Activated T-cell treated with anti-CD3 and anti-CD28 coated beads, Interleukin-2, amount 50 U/mL, for 1 hour (primary cell): ENCODE measurements at places on chromosomes 2 and 18.

DNA sequence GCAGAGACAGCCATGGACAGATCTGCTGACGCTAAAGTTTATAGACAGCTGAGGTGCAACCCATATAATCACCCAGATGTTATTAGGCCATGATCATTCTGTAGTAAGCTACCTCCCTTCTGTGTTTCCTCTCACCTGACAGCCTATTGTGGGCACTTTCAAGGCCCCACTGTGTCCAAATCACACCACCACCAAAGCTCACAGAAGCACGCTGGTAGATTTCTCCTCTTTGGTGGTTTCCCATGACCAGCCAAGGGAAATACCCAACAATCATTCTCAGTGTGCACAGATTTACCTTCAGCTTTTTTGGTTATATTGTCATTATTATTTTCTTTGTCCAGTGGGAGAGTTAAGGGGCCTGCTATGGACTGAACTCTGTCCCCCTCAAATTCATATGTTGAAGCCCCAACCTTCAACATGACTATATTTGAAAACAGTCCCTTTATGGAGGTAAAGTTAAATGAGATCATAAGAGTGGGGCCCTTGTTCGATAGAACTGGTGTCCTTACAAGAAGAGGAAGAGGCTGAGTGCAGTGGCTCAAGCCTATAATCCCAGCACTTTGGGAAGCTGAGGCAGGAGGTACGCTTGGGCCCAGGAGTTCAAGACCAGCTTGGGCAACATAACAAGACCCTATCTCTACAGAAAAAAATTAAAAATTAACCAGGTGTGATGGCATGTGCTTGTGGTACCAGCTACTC, 74.0 kb upstream of the MSH6 start:
- no peak for DNase-seq

DNA sequence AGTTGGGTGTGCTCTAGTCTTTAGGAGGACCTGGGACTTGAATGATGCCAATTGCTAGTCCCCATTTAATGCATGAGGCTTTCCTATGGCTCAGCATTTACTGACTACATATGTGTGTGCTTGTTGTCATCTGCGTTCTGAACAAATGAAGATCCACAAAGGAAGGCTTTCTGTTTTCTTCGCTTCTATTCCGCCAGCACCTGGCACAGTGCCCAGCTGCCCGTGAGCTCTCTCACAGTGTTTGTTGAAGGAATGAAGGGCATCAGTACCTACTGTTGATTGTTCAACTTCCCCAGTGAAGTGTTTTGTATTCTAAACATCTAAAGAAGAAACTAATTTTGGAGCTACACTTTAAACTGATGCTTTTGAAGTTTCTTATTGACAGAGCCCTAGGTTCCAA, 122.4 kb upstream of the LINC00305 start:
- no peak for DNase-seq

DNA sequence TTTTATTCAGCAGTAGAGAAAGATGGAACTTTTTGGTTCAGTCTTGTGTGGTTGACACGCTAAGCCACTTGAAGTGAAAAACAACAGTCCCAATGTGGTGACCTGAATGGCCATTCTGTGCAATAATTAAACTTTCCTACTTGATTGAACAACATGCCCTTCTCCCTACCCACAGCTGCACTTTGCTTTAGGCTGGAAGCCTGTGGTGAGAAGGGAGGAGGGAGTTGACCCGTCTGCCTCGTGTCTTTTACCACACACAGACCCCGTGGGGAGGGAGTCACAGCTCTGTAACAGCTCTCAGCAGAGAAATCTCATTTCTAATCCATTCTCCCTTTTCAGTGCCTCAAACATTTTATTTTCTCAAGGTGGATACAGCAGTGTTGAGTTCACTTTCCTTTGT, 138.2 kb upstream of the PKDCC start:
- DNase-seq: no peak

DNA sequence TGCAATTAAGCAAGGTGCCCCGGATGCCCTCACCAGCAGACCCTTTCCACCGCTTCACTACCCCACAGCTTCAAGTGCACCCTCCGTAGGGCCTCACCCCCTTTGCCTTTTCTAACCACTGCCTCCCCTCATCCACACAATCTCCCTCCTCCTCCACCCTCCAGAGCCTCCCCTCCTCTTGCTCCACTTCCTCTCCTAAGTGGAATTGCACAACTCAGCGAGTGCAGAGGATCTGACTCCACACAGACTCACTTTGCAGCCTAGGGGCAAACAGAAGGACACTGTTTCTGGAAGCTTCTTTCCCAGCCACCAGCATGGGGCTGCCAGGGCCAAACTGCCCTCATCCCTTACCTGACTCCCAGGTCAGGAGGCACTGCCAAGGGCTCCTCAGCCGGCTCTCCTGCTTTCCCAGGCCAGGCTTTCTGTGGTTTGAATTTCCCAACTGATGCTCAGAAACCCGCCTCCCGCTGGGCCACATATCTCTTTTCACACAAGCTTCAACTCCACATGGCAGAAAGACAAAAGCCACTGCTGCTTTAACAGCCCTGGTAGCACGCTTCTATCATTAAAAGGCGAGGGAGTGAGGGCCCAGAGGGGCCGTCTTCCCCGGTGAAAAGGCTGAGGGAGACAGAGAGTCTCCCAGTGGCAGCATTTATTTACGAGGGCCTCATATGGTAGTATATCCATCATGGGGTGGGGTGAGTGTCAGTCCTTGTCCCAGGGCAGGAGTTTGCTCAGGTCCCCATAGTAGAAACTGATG, 74.7 kb upstream of the MGAT4A start:
- DNase-seq: no peak
